Stimulated activated naive CD4-positive, alpha-beta T cell (primary cell): ENCODE measurements at places on chromosomes 4 and X.

GRCh38 chr4:46016306-46016705 is 107.5 kb downstream of the GABRG1 start:
- DNase-seq: no peak

- DNase-seq: no peak
These were observed 60.4 kb downstream of the SLC30A9 start for GRCh38 chr4:42050516-42051249.

DNA sequence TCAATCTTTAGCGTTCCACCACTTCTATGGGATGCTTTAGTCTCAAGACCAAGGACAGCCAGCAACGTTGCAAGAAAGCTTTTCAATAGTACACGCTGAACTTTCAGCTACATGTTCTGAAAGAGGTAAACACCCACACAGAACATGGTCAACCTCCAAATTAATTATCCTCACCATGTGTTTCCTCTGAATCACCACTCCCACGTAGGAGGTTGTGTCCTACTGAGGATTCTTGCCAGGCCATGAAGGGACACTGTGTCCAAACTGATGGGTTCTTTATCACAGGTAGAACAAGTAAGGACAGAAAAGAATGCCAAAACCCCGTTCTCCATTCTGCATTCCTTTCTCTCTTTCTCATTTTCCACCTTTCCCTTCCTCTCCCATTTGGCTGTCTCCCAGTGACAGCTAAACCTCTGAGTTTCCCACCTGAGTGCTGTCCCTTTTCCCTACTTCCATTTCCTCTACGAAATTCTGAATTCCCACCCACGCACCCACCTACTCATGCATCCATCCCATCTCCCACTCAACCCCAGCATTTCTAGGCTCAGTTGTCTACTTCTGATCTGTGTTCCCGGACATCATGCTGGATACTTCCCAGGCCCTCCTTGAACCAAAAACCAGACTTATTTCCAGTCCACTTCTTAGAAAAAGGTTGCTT is 29.0 kb upstream of the GPM6B start:
- DNase-seq: no peak

GRCh38 chr4:145887241-145887991 is 51.2 kb downstream of the ZNF827 start:
- DNase-seq: no peak

- DNase-seq: no peak
These were observed 191.4 kb downstream of the MGST2 start for GRCh38 chr4:139857021-139857420.

GRCh38 chrX:99394456-99394855 is 1015.6 kb downstream of the PCDH19 start:
- no peak for DNase-seq

GRCh38 chr4:80215449-80216052 is 18.2 kb downstream of the PRDM8 start:
- no peak for DNase-seq

DNA sequence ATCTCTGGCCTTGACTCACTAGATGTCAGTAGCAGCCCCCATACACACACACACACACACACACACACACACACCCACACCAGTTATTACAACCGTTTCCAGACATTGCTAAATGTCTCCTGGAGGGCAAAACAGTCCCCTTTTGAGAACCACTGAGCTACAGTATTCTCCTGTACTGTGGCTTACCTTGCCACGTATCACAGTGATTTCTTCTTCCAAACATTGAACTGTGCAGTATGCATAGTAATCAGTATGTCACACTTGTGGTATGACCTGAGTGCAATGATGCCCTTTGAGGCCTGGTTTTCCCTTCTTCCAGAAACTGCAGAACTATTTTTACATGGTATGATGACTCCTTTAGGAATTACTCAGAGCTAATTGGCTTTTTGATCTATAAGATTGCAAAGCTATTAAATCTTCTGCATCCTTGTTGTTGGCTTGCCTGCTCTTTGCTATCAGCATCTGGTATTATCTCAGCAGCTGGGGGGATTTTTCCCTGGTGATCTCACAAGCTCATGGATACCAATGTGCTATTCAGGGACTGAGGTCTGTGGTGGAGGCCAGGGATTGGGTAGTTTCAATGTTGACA is 3.6 kb upstream of the THOC2 start:
- no peak for DNase-seq

GRCh38 chr4:5277079-5277478 is 225.8 kb downstream of the STK32B start:
- DNase-seq: no peak

DNA sequence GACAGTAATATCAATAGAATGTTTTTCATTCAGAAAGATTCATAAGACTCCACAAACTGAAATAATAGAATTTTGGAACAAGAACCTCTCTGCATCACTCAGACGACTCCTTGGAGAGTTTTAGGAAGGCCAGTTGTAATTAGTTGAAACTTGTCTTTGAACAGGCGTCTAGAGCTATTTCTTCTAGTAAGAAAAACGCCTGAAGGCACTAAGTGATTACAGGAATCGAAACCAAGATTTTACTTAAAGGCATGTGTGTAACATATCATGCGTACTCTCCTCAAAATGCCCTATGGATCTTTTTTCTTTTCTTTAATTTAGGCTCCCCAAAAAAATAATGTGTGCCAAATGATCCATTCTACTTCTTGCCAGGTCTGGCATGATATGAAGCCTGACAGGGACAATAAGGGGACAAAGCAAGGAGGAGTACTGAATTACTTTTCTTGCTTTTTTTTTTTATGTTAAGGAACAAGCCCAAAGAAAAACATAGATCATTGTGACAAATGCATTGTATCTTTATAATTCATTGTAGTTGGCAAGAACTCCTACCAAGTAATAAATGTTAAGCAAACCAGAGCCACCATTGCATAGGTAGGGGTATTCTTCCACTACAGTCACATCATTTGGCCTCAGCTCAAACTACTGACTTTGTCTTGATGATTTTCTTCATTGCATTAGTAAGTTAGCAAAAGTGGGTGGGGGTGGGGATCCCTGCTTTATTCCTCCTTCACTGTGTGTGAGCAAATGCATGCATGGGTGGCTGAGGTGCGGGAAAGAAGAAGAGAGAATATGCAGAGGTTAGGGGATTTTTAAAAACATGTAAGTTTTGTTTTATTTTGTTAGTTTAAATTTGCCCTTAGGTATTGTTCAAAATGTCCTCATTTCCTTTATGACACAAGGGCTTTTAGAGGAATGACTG is 79.9 kb upstream of the ATOH1 start:
- no peak for DNase-seq

DNA sequence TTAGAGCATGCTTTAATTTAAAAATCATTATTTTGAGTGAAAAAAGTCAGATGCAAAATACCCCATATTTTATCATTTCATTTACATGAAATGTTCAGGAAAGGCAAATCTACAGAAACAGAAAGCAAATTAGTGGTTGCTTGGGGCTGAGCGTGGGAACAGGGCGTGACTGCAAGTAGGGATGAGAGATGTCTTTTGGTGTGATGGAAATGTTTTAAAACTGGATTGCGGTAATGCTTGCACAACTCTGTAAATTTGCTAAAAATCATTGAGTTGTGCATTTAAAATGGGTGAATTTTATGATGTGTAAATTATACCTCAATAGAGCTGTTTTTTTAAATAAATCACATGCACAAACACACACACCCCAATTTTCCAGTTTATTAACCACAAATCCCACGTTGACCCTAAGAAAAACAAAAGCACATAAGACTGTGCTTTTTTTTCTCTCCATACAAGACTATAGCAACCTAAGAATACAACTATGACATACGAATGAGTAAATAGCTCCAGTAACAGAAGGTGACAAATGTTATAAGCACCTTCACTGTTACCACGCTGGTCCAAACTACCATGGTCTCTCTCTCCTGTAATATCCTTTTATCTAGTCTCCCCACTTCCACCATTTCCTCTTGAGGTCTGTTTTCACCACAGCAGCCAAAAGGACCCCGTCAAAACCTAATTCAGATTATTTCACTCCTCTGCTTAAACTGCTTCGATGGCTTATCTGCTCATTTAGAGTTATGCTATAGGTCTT is 37.2 kb downstream of the FRMD7 start:
- DNase-seq: no peak

DNA sequence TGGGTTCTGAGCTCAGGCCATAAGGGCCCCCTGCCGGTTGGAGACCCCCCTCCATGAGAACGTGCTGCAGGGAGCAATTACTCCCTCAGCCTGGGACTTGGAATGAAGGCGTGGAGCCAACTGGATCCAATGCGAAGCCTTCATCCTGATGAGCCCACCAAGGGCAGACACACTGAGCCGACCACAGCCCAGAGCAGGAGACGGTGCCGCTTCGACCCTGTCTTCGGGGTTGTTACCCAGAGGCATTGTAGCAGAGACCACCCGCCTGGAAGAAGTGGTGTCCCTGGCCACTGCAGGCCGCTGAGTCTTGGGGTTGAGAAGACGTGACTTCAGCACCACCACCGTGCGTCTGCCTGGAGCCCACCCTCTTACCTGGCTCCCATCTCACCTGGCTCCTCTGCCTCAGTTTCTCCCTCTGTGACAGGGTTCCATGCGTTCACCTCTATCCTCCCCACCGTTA is 7.0 kb upstream of the NKX1-1 start:
- no peak for DNase-seq

- no peak for DNase-seq
These were observed 158.3 kb downstream of the LDB2 start for GRCh38 chr4:16739997-16740624.

DNA sequence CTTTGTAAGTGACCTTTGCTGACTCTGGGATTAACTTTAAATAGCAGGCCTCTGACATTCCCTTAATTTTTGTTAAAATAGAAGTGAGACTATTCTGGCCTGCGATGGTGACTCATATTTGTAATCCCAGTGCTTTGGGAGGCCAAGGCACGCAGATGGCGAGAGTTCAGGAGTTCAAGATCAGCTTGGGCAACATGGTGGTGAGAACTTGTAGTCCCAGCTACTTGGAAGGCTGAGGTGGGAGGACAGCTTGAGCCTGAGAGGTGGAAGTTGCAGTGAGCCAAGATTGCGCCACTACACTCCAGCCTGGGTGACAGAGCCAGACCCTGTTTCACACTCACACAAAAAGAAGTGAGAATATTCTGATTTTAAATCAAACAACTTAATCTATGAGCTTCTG is 27.3 kb downstream of the ZNF330 start:
- DNase-seq: no peak
